ENCODE measurements at places on chromosomes 16 and 17.

GRCh38 chr16:85321509-85322271 is 209.4 kb upstream of the CIBAR2 start:
- H3K27ac ChIP-seq, result peak overlapping the region; percentile 0
- peaks cover 16% of the 10 kb centered on the region for H3K4me1 ChIP-seq

- peaks cover 15% of the 10 kb centered on the region for H3K36me3 ChIP-seq
- H3K4me3 ChIP-seq, result no peak overlapping the region
- no peak for DNase-seq
- H3K27ac ChIP-seq, result no peak overlapping the region
- H3K27me3 ChIP-seq, result no peaks in the 10 kb centered on the region
Measured at GRCh38 chr17:60653569-60653968, 24.1 kb upstream of the BCAS3 start.

GRCh38 chr16:12120217-12120981 is 143.9 kb downstream of the SNX29 start:
- DNase-seq, result peak; percentile 71
- no peaks in the 10 kb centered on the region for H3K27me3 ChIP-seq
- H3K36me3 ChIP-seq, result no peaks in the 10 kb centered on the region
- no peak overlapping the region for H3K4me3 ChIP-seq
- no peaks in the 10 kb centered on the region for H3K4me1 ChIP-seq

GRCh38 chr17:15012351-15012980 is 252.7 kb downstream of the PMP22 start:
- H3K4me3 ChIP-seq, result no peak overlapping the region
- no peaks in the 10 kb centered on the region for H3K36me3 ChIP-seq
- no peaks in the 10 kb centered on the region for H3K4me1 ChIP-seq
- DNase-seq, result no peak

DNA sequence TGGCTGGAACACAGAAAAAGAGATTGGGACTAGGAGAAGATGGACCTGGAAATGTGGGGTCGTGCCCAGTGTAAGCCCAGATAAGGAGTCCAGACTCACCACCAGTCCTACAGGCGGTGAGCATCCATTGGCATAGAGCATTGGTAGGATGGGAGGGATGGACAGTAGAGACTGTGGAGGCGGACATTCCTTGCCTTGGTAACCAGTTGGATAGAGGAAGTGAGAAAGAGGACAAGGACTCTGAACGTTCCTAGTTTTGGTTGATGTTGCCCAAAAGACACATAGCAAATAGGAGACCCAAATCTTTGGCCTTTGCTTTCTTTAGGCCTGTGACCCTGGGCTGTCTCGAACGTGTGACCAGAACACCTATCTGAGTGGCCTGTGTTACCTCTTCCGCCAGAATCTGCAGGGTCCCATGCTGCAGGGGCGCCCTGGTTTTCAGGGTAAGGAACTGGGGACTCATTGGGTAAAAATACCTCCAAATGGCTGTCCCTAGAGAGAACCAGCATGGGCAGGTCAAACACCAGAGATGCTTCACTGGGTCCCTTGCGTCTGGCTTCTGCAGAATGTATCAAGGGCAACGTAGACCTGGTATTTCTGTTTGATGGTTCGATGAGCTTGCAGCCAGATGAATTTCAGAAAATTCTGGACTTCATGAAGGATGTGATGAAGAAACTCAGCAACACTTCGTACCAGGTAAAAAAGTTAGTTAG is 6.4 kb downstream of the ITGAL start:
- H3K4me3 ChIP-seq, result no peak overlapping the region
- H3K36me3 ChIP-seq, result no peaks in the 10 kb centered on the region

All from cardiac muscle cell (in vitro differentiated cells and primary cell).